Esophagus squamous epithelium (tissue), 5 donors: ENCODE measurements at places on chromosomes 3 and 15.
A peak's percentile ranks its signal among the peaks of the same experiment; 100 is the strongest.

DNA sequence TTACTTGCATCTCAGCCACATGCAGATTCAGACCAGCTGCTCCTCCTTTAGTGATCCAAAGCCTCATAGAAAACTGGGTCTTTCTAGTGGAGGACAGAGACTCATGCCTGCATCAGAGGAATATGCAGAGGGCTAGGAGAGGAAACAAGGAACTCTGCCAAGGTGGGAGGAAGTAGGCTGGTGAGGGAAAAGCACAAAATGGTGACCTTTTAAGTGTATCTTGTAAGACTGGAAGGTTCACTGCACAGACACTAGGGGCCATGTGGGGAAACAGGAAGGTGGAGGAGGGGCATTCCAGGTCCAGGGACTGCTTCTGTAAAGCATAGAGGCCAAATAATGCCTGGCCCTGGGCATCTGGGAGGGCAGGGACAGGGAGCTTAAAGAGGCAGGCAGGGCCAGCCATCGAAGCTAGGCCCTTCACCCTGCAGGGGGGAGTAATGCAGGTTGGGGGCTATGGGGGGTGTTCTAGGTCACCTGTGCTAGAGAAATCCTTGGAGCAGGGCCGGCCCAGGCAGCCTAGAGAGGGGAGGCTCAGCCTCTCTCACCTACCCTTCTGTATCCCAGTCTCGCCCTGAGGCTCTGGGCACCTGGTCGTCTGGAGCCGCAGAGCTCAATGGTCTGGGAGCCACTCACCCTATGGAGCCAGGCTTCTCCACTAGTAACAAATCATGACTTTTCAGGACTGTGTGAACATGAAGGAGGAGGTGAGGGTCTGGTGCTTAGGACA is 117.7 kb downstream of the DNAJB8 start:
- DNase-seq = no peak
- H3K27me3 ChIP-seq = no peaks in the 10 kb centered on the region
- no peak overlapping the region for H3K27ac ChIP-seq
- H3K4me1 ChIP-seq = peaks cover 25% of the 10 kb centered on the region
- H3K4me3 ChIP-seq = no peak overlapping the region
- no peaks in the 10 kb centered on the region for H3K36me3 ChIP-seq

DNA sequence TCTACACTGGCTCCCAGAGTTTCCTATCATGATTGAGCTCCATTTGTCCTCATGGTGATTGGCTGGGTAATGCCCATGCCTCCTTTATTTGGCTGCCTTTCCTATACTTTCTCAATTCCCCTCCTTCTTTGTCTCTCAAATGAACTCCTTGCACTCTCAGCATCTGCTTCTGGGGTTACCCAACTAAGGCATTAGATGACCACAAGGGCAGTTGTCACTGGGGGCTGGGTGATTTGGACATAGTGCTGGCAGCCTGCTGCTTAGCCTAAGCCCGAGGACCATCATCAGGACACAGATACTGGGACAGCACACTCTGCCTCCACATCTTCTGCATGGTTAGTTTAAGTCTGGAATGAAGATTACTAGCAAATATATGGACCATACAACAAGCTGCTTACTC is 49.2 kb upstream of the LRRFIP2 start:
- H3K27me3 ChIP-seq = no peaks in the 10 kb centered on the region
- H3K27ac ChIP-seq = no peak overlapping the region
- H3K4me3 ChIP-seq = no peak overlapping the region
- no peaks in the 10 kb centered on the region for H3K4me1 ChIP-seq

- H3K4me3 ChIP-seq = peak overlapping the region; percentile 67
- H3K27ac ChIP-seq = peak overlapping the region; percentile 97
- H3K36me3 ChIP-seq = no peaks in the 10 kb centered on the region
- H3K4me1 ChIP-seq = peaks cover 13% of the 10 kb centered on the region
- no peaks in the 10 kb centered on the region for H3K27me3 ChIP-seq
- DNase-seq = no peak
Measured at GRCh38 chr15:66387163-66388042, 691 bp downstream of the MAP2K1 start.

DNA sequence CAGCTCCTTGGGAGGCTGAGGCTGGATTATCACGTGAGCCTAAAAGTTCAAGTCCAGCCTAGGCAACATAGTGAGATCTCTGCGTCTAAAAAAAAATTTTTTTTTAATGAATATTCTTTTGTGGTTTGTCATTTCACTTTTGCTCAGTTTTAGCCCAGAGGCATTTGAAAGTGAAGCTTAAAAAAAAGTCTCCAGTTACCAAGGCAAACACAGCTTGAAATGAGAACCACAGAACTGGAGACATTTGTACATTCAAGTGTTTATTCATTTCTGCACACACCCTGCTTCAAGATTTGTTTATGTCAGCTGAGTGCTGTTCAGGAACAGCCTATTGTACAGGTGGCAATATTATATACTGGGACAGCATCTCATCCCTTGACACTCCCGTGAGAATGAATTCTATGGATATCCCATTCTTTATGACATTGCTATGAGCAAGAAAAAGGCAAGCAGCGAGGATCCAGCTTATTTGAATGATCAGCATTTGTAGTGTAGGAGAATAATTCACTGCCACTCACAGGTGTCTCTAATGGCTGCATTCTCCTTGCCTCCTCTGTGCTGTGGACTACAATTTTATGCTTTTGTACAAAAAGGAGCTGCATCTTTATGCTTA is 444.8 kb upstream of the GRM7 start:
- no peak overlapping the region for H3K27ac ChIP-seq
- no peaks in the 10 kb centered on the region for H3K27me3 ChIP-seq
- H3K36me3 ChIP-seq = no peaks in the 10 kb centered on the region
- no peak for DNase-seq

GRCh38 chr3:5056111-5056391 is 66.0 kb upstream of the ARL8B start:
- H3K36me3 ChIP-seq = no peaks in the 10 kb centered on the region
- H3K27me3 ChIP-seq = no peaks in the 10 kb centered on the region
- H3K4me3 ChIP-seq = no peak overlapping the region
- H3K4me1 ChIP-seq = no peaks in the 10 kb centered on the region
- no peak for DNase-seq
- no peak overlapping the region for H3K27ac ChIP-seq

DNA sequence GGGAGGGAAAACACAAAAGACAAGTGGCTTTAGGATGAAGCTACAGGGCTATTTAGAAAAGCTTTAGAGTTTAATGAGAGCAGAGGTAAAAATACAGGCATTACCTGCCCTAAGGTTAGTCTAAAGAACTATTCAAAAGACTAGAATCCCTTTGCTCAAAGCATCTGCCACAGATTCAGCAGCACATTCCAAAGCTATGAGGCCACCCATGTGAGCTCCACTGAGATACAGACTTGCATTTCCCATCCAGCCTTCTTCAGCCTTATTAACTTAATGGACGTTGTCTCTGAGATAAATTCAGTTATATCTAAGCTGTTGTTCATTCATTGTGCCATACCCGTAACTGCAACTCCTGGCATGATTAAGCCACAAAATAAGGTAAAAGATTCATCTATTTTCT is 25.4 kb downstream of the CXCR6 start:
- no peak overlapping the region for H3K27ac ChIP-seq
- no peak overlapping the region for H3K4me3 ChIP-seq
- DNase-seq = no peak
- H3K4me1 ChIP-seq = no peaks in the 10 kb centered on the region
- H3K36me3 ChIP-seq = peaks cover 57% of the 10 kb centered on the region
- no peaks in the 10 kb centered on the region for H3K27me3 ChIP-seq

GRCh38 chr3:115580566-115580965 is 42.7 kb upstream of the GAP43 start:
- no peak for DNase-seq
- H3K36me3 ChIP-seq = no peaks in the 10 kb centered on the region
- no peaks in the 10 kb centered on the region for H3K27me3 ChIP-seq
- H3K27ac ChIP-seq = no peak overlapping the region
- no peaks in the 10 kb centered on the region for H3K4me1 ChIP-seq

GRCh38 chr3:112390783-112391641 is 58.1 kb downstream of the CD200 start:
- H3K27me3 ChIP-seq = no peaks in the 10 kb centered on the region
- H3K27ac ChIP-seq = peak overlapping the region; percentile 82

GRCh38 chr3:148077318-148077923 is 620.3 kb upstream of the AGTR1 start:
- H3K27ac ChIP-seq = no peak overlapping the region
- no peaks in the 10 kb centered on the region for H3K4me1 ChIP-seq
- H3K36me3 ChIP-seq = no peaks in the 10 kb centered on the region
- H3K4me3 ChIP-seq = no peak overlapping the region
- no peaks in the 10 kb centered on the region for H3K27me3 ChIP-seq
- no peak for DNase-seq

DNA sequence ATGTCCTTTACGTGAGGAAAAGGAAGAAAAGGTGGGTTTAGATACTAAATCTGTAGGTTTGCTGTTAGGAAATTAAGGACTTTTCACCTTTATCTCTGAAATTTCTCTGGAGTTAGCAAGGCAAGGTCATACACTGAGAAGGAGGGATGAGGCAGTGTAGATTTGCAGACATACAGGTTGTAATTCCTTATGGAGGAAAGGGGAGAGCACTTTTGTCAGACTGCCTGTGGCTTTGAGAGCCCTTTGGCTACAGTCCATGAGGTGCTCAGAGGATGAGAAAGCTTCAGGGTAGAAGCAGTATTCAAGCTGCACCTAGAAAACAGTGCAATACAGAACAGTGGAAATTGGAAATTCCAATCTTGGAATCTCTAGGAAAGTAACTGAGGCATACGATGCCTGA is 8.3 kb downstream of the RPL14 start:
- H3K4me3 ChIP-seq = no peak overlapping the region
- peaks cover 32% of the 10 kb centered on the region for H3K36me3 ChIP-seq
- H3K4me1 ChIP-seq = peaks cover 7% of the 10 kb centered on the region
- no peak overlapping the region for H3K27ac ChIP-seq
- H3K27me3 ChIP-seq = no peaks in the 10 kb centered on the region
- DNase-seq = no peak

DNA sequence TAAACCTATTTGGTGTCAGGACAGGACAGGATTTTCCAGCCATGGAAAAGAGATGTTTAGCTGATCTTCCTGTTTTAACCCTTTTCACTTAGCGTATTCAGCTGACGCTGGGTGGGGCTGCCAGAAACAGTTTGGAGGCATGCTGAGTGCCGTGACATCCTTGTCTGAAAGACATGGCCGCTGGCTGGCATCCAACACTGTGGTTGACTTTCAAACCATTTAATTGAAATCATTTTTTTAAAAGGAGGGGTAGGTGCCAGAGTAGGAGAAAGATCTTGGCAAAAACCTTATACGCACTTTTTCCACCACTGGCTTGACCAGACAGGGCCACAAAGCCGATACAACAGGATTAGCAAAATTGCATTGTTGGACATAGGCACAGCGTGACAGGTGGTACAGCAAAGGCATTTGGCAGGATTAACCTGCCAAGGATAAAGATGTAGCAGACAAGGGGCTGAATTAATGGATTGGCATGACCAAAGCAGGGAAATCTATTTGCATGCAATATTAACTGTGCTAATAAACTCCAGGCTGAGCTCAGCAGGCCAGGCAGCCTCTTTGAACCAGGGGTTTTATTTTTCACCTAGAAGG is 131.8 kb upstream of the TOPAZ1 start:
- H3K4me3 ChIP-seq = no peak overlapping the region
- no peaks in the 10 kb centered on the region for H3K4me1 ChIP-seq
- H3K27ac ChIP-seq = no peak overlapping the region
- no peaks in the 10 kb centered on the region for H3K36me3 ChIP-seq
- H3K27me3 ChIP-seq = peaks cover 13% of the 10 kb centered on the region

GRCh38 chr3:7977245-7978086 is 524.2 kb upstream of the LMCD1 start:
- no peaks in the 10 kb centered on the region for H3K36me3 ChIP-seq
- no peak overlapping the region for H3K27ac ChIP-seq
- no peak for DNase-seq
- H3K27me3 ChIP-seq = no peaks in the 10 kb centered on the region

DNA sequence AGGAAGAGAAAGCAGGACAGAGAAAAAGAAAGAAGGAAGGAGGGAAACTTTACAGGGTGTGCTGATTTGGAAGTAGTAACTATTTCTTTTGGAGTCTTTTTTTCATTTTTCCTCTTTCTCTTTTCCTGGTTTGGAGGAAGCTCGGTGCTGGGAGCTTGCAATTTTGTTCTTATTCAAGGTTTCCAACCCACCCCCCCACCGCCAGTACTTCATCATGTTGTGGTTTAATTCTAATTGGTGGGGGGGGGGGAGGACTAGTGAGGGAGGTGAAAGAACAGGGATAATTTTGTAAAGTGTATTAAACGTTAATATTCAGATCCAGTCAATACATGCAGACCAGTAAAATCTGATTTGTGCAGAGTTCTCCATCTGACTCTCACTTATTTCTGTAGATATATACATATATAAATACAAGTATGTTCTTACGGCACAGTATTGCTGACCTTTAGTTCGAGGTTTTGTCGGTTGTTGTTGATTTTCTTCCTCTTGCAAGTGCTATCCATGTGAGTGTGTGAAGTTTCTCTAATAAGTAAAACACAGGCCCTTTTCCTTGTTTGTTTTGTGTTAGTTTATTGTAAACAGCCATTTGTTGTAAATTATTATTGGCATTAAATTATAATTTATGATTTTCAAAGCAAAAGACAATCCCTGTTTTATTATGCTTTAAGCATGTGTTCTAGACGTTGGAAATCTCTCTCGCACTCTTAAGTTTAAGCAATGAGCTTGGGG is 9.3 kb downstream of the NR2F2 start:
- DNase-seq = no peak
- H3K27ac ChIP-seq = peak overlapping the region; percentile 97
- peaks cover 13% of the 10 kb centered on the region for H3K36me3 ChIP-seq
- peak overlapping the region; percentile 83 for H3K4me3 ChIP-seq
- H3K27me3 ChIP-seq = peaks cover 44% of the 10 kb centered on the region

DNA sequence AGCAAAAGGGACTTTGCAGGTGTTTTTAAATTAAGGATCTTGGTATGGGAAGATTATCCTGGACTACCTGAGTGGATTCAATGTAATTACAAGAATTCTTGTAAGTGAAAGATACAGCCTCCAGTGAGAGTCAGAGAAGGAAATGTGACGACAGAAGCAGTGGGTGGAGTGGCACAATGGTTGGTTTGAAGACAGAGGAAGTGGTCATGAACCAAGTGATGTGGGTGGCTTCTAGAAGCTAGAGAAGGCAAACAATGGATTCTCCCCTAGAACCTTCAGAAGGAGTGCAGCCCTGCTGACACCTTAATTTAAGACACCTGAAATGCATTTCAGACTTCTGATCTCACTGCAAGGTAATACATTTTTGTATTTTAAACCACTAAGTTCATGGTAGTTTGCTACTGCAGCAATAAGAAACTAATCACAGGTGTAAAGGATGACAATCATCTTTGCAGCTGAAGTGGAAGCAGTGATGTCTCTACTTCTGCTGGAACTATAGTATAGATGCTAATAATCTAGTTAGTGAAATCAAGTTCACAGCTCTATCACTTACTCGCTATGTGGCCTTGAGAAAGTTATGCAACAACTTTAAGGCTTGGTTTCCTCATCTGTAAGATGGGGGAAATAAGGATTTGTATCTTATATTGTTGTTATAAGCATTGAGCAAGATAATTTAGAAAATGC is 403.4 kb upstream of the SUCLG2 start:
- DNase-seq = no peak
- H3K27ac ChIP-seq = no peak overlapping the region
- H3K36me3 ChIP-seq = no peaks in the 10 kb centered on the region
- no peak overlapping the region for H3K4me3 ChIP-seq

DNA sequence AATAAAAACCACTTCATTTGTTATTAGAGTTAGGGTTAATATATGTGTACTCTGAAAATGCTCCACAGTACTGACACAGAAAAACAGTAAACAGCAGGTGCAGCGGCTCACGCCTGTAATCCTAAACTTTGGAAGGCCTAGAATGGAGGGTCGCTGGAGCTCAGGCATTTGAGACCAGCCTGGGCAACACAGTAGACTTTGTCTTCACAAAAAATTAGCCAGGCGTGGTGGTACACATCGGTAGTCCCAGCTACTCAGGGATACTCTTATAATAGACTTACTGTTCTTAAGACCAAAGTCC is 40.3 kb downstream of the UACA start:
- peaks cover 12% of the 10 kb centered on the region for H3K4me1 ChIP-seq
- no peaks in the 10 kb centered on the region for H3K36me3 ChIP-seq
- DNase-seq = no peak
- no peak overlapping the region for H3K4me3 ChIP-seq
- H3K27ac ChIP-seq = no peak overlapping the region
